ENCODE measurements at places on chromosomes 1 and 21.

GRCh38 chr21:33767236-33767635 is 124.9 kb downstream of the ITSN1 start:
- DNase-seq = no peak

GRCh38 chr1:153384958-153385580 is 5.8 kb downstream of the S100A8 start:
- DNase-seq = no peak

GRCh38 chr1:94081566-94082344 is 39.2 kb downstream of the ABCA4 start:
- DNase-seq = no peak

GRCh38 chr1:17137441-17137840 is 18.2 kb upstream of the PADI2 start:
- no peak for DNase-seq

DNA sequence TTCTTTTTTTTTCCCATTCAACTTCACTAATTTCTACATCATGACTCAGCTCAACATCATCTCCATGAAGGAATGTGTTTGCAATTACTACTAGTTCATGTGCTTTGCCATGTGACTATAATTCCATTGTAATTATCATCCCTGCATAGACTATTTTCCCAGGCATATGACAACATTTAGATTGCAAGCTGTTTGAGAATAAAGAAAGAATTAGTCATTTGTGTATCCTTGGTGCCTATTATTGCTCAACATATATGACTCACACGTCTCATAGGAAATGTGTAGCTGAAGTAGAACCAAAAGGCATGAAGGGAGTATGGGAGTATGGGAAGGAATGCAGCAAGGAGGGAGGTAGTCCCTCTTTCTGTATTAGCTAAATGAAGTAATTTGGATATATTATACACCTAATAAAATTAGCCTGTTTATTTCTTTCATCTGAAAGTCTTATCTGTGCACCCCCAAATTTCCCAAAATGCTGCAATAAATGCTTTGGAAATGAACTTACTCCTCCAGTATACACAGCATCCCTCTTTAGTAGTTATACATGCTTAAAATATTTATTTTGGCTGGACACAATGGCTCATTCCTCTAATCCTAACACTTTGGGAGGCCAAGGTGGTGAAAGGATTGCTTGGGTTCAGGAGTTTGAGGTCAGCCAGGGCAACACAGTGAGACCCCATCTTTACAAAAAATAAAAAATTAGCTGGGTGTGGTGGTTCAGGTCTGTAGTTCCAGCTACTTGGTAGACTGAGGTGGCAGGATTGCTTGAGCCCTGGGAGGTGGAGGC is 316.9 kb upstream of the ADGRL4 start:
- DNase-seq = no peak

DNA sequence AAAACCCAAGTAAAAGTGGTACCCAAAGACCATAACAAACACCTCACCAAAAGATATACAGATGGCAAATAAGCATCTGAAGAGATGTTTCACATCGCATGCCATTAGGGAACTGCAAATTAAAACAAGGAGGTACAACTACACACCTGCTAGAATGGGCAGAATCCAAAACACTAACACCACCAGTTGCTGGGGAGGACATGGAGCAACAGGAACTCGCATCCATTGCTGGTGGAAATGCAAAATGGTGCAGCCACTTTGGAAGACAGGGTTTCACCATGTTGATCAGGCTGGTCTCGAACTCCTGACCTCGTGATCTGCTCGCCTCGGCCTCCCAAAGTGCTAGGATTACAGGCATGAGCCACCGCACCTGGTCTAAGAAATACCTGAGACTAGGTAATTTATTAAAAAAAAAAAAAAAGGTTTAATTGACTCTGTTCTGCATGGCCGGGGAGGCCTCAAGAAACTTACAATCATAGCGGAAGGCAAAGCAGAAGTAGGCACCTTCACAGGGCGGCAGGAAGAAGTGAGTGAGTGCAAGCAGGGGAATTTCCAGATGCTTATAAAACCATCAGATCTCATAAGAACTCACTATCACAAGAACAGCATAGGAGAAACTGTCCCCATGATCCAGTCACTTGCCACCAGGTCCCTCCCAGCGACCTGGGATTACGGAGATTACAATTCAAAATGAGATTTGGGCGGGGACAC is 30.2 kb upstream of the PRSS38 start:
- DNase-seq = no peak
